ENCODE measurements at places on chromosomes 6 and 20.
A peak's percentile ranks its signal among the peaks of the same experiment; 100 is the strongest.

DNA sequence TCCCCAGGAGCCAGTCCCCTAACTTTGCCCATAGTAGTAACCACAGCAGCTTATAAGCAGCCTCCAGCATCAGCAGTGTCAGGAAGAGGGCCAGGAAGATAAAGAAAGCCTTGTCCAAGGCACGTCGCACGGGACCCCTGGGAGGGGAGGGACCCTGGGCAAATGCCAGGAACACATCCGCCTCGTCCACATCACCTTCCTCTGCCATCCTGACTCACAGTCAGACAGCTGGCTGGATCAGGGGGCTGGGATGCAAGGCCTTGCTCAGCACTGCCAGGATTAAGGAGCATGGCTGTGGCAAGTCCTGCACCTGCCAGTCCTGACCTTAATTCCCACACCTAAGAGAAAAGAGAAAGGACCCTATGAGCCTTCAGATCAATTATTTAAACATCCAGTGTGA is 11.5 kb upstream of the ZBTB22 start:
- no peak for DNase-seq

DNA sequence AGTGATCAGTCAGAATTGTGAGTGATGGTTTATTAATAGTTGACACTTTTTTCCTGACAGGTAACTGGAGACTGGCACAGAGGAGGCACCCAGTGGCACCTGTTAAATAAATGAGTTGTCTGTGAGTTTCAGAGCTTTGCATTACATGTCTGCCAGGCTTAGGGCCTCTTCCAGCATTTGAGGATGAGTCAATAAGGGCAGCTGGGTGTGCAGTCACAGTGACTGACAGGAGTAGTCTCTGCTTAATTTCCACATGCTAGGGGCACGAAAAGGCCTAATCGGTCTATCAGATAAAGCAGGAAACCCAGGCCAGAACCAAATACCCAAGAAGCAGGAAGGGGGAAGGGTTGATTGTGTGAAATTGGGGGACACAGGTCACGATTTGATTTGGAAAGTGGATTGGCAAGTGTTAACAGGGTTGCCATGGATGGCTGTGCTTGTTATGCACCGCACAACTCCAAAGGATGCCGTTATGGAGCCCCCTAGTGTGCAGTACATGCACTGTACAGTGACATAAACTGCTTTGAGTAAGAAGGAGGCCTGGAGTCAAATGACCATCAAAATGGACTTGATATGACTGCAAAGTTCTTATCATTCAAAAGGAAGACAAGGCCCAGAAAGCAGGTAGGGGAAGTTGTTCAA is 111.9 kb upstream of the GGTLC1 start:
- DNase-seq = peak; percentile 64

- DNase-seq = no peak
Measured at GRCh38 chr6:111823831-111824607, 49.2 kb downstream of the FYN start.

DNA sequence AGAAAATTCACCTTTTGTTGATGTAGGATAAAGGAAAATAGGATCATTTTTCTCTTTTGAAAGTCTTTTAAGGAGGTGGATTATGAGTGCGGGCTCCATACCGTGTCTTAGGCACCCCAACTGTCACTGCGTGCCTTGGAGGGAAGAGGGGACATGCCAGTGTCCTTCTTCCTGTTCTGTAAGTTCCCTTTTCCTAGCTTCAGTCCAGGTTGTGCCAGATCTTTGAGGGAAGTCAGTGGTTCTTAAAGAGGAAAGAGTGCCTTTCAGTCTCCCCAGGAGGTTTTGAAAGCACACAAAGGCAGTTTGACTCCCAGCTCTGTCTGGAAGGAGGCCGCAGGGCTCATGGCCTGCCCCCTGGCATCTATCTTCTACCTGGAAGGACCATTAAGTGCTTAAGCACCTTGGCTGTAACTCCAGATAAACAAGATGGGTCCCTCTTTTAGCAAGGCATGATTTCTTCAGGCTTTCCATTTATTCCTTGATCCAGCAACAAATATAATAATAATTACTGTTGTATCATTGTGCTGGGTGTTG is 13.0 kb downstream of the EFCAB8 start:
- no peak for DNase-seq

GRCh38 chr6:135876058-135876457 is 24.6 kb downstream of the PDE7B start:
- DNase-seq = no peak

- DNase-seq = no peak
Measured at GRCh38 chr6:71473926-71474325, 185.3 kb downstream of the OGFRL1 start.

DNA sequence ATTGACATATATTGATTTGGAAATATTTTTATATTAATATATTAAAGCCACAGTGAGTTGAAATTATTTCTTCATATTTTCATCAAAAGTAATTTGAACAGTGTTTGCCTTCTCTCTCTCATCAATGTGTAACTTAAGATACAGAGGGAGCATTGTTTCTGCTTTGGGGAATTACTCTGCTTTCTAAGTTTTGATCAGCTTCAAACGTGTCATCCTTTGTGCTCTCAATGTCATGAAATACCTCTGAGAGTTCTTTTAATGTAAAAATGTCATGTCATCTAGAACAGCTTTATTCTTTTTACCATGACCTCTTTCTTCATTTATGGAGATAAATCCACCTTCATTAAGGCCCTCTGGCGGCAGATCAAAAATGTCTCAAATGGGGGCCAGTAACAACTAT is 259.4 kb upstream of the STXBP5 start:
- DNase-seq = no peak

GRCh38 chr6:114064862-114065261 is 93.9 kb upstream of the HDAC2 start:
- DNase-seq = no peak
